ENCODE measurements at places on chromosomes 12 and 14.

- DNase-seq: no peak
Observed at GRCh38 chr12:63805704-63806672, 26.3 kb downstream of the RXYLT1 start.

GRCh38 chr12:86623267-86623666 lies 367.1 kb upstream of the MGAT4C start:
- DNase-seq: no peak

GRCh38 chr12:119678459-119678858 lies 10.5 kb downstream of the PRKAB1 start:
- no peak for DNase-seq

GRCh38 chr14:76500011-76500410 lies 124.1 kb downstream of the ESRRB start:
- DNase-seq: no peak

- no peak for DNase-seq
Observed at GRCh38 chr12:52837413-52837741, 3.3 kb upstream of the KRT79 start.

- DNase-seq: no peak
Observed at GRCh38 chr12:88801227-88802095, 221.2 kb upstream of the KITLG start.

DNA sequence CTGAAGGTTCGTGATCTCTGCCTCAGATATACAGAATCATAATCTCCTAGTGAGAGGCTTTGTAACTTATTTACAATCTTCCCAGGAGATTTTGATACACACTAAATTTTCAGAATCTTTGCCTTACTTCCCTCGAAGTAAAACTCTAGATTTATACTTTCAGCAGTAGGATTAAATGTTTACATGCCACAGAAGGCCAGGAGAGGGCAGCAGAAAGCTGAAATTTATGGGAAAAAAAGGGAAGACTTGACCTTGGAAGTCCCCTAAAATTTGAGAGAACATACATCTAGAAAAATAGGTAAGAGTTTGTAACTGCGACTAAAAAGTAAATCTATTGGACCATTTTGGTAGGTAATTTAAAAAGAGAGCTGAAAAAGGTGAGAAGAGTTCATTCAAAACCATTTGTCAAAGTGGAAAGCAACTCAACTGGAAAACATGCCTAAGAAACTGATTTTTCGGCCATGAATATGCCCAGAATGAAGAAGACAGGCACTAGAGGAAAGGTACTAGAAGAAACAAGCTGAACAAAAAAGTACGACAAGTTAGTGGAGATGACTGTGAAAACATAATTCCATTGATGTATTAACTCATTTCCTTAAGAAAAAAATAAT lies 242.0 kb upstream of the MDGA2 start:
- no peak for DNase-seq

DNA sequence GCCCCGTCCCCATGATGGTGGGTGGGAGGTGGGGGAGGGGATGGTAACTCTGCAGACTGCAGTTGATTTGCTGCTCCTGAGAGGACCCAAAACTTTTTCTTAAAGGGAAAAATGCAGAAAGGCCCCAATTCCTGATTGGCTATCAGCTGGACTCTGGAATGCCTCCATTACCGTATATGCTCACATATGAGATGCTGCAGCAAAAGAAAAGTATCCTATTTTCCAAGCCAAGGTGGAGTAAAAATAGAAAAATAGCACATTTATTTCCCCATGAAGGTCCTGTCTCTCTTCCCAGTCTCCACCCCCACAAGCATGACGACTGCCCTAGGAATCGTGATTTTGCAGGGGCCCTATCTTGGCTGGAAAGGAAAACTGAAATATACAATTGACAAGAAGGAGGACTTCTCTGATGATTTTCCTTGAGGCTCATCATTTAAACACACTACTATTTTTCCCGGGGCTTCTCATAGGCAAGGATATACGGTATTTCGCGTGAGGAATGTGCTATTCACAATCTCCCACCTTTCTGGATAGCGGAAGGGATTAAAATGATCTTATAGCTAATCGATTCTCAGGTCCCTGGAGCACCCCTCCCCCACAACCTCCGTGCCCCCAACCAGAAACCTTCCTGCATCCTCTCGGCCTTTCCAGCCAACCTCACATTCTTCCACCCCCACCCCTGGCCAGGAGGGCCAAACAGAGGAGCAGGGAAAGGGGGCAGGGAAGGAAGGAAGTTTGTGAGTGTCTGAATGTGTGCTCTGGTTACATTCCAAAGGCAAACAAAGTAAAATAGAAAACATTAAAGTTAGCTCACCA lies 138.9 kb upstream of the CCND2 start:
- DNase-seq: no peak

GRCh38 chr12:109639151-109639872 lies 65.7 kb downstream of the MVK start:
- no peak for DNase-seq

GRCh38 chr12:98743362-98743953 lies 98.4 kb downstream of the APAF1 start:
- no peak for DNase-seq

- DNase-seq: no peak
Observed at GRCh38 chr14:79442786-79443185, 768.5 kb downstream of the DIO2 start.
